ENCODE measurements at places on chromosomes 2 and 18. TPM values are rescaled to one million over a fixed set of nuclear protein-coding genes. Genes with fewer than 3 reads are reported as not detected.

Gene BCL11A
- total RNA-seq = 9.2 TPM

Gene CGREF1
- 1.2 TPM for total RNA-seq

Gene TUBB8B
- not detected for total RNA-seq

Gene COL5A2
- total RNA-seq = 9.0 TPM

Gene IL1R1
- total RNA-seq = 148 TPM

Gene SALL3
- not detected for total RNA-seq

Gene FECH
- total RNA-seq = 23.0 TPM

Gene ROCK1
- total RNA-seq = 56.0 TPM

Gene EFHD1
- 4.6 TPM for total RNA-seq

Gene CFAP65
- 5.8 TPM for total RNA-seq

Gene SLC9A4
- not detected for total RNA-seq

Gene SCN7A
- 55.0 TPM for total RNA-seq

Gene SCYGR5
- not detected for total RNA-seq

Gene LYG2
- not detected for total RNA-seq

Gene TNFAIP6
- total RNA-seq = 1.4 TPM

Gene TMEM163
- total RNA-seq = 26.1 TPM

Gene EFEMP1
- total RNA-seq = 197 TPM

Gene CHRND
- total RNA-seq = not detected

Gene CTIF
- 57.9 TPM for total RNA-seq

Gene UGT1A3
- total RNA-seq = not detected

Gene CCBE1
- total RNA-seq = 23.6 TPM

Gene CHRNG
- total RNA-seq = not detected

Gene PGAP1
- 10.5 TPM for total RNA-seq

Gene IL36G
- not detected for total RNA-seq

Gene ABCG5
- not detected for total RNA-seq

Gene CBLN2
- total RNA-seq = not detected

Gene PSMD1
- total RNA-seq = 24.6 TPM

Gene IL37
- not detected for total RNA-seq

Gene SNTG2
- total RNA-seq = 13.6 TPM

Gene CCDC178
- not detected for total RNA-seq

Gene RPIA
- 12.6 TPM for total RNA-seq

Gene C2orf80
- not detected for total RNA-seq

Gene ARHGAP15
- 24.2 TPM for total RNA-seq

Gene SERPINB12
- total RNA-seq = not detected

Gene DSC2
- 15.6 TPM for total RNA-seq
